ENCODE measurements at places on chromosomes 6 and 20. TPM values are rescaled to one million over a fixed set of nuclear protein-coding genes. Genes with fewer than 3 reads are reported as not detected.

The C6orf15 gene
- total RNA-seq = not detected

The MAPK13 gene
- total RNA-seq = 47.4 TPM

DNA sequence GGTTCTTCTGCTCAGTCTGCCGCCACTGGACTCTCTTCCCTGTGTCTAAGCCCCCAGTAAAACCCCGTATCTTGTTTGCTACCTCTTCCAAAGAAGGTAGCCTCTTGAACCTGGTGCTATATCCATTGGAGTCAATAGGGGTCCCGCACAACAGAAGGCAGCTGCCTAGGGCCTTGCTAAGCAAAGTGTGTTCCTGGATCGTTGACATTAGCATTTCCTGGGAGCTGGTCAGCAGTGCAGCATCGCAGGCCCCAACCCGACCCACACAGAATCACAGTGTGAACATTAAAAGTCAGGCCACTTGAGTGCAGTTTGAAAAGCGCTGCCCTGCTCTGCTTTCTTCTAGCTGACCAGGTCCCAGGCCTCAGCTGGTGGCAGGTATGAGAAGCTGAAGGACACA lies 2.9 kb downstream of the ADA start:
- no peaks in the 10 kb centered on the region for H3K27me3 ChIP-seq
- H3K36me3 ChIP-seq = no peaks in the 10 kb centered on the region
- H3K4me1 ChIP-seq = no peaks in the 10 kb centered on the region
- DNase-seq = no peak

GRCh38 chr6:77463308-77463860 lies at the start of gene HTR1B:
TSS of gene HTR1B (minus strand) at chr6:77463491. CDS start at chr6:77463403, 88 bp downstream.
- no peak within 1 kb of the TSS for H3K4me3 ChIP-seq
- H3K27ac ChIP-seq = no peak within 1 kb of the TSS
- H3K27me3 ChIP-seq = peaks cover 4% of the 10 kb centered on the region
- DNase-seq = no peak

- no peak for DNase-seq
- no peak overlapping the region for H3K4me3 ChIP-seq
- H3K27ac ChIP-seq = no peak overlapping the region
- no peaks in the 10 kb centered on the region for H3K27me3 ChIP-seq
- H3K4me1 ChIP-seq = peaks cover 11% of the 10 kb centered on the region
- H3K36me3 ChIP-seq = no peaks in the 10 kb centered on the region
Observed at GRCh38 chr6:6711031-6711785, 122.7 kb downstream of the LY86 start.

GRCh38 chr6:17291778-17292177 lies 10.6 kb downstream of the RBM24 start:
- H3K36me3 ChIP-seq = no peaks in the 10 kb centered on the region
- H3K4me1 ChIP-seq = peaks cover 11% of the 10 kb centered on the region
- no peak for DNase-seq
- H3K27ac ChIP-seq = no peak overlapping the region

- no peaks in the 10 kb centered on the region for H3K36me3 ChIP-seq
- H3K4me1 ChIP-seq = peaks cover 13% of the 10 kb centered on the region
- no peak for DNase-seq
- no peaks in the 10 kb centered on the region for H3K27me3 ChIP-seq
Observed at GRCh38 chr6:11718031-11718430, 60.6 kb downstream of the ADTRP start.

DNA sequence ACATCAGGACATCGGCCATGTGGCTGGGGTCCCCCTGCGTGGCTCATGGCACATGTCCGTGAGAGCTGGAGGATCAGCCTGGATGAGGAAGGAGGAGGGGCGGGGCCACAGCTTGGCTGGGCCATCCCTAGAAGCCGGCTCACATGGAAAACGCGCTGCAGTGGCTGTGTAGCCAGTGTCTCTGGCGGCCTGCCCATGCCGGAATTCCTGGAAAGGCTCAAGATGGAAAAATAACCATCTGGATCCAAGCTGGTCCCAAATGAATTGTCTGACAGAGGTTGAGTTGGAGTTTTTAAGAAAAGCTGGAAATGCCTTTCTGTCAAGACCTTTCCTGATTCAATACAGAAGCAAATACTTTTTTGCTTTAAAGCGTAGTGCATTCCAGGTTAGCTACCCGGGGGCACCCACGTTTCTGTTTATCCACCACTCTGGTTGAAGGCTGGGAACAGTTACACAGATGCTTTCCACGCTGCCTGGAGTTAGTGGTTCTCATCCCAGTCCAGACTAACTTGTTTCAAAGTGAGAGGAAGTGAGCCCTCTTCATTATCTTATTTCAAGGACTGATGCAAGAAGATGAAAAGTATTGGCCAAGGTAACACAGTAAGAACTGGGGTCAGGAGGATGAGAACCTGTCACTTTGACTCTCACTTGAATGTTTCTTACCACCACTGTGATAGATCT lies 99.0 kb downstream of the GMPR start:
- H3K4me3 ChIP-seq = no peak overlapping the region
- no peaks in the 10 kb centered on the region for H3K36me3 ChIP-seq
- no peak overlapping the region for H3K27ac ChIP-seq
- H3K27me3 ChIP-seq = no peaks in the 10 kb centered on the region

DNA sequence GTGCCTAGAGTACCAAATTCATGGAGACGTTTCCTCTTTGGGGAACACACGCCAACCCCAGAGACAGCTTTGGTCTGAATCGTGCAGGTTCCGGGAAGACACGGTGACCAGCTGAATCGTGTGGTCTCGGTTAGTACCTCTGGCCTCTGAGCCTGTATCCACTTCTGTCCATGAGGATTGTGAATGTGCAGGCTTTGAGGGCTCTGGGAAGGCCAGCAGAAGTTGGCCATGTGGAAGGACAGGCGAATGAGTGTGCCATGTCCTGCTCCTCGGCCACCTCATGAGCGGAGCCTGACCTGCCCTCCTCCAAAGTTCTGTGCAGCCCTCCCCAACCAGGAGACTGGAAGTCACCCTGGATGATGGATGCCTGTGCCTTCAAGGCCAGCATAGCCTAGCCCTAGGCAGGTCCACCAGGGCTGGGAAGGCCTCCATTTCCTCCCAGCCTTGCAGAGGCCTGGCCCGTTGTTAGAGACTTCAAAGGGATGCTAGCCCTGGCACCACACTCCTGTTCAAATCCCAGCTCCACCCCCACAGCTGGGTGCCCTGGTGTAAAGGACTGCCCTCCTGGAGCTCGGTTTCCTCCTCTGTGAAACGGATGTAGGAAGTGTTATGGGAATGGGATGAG lies 1.7 kb upstream of the TMEM74B start:
- no peak for DNase-seq
- no peak overlapping the region for H3K27ac ChIP-seq
- H3K4me1 ChIP-seq = peaks cover 13% of the 10 kb centered on the region
- no peaks in the 10 kb centered on the region for H3K36me3 ChIP-seq
- no peaks in the 10 kb centered on the region for H3K27me3 ChIP-seq
- no peak overlapping the region for H3K4me3 ChIP-seq

GRCh38 chr20:44314870-44315269 lies 3.9 kb upstream of the FITM2 start:
- DNase-seq = no peak
- H3K36me3 ChIP-seq = no peaks in the 10 kb centered on the region
- H3K27me3 ChIP-seq = no peaks in the 10 kb centered on the region
- H3K4me3 ChIP-seq = no peak overlapping the region
- H3K4me1 ChIP-seq = peaks cover 6% of the 10 kb centered on the region

DNA sequence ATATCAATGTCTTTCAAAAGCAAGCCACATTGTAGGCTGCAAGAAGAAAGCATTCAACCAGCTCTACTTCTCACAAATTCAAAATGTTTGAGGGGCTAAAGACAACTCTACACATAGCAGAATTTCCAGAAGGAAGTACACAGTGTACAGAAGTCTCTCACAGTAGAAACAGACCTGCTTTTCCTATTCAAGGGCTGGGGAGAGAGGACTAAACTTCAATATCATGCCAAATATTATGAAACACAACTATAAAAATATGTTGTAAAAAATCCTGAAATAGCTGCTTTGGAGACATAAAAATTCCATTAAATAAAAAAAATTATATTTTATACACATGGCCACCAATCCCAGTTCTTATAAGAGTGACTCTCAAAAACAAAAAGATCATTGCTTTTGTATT lies 70.8 kb upstream of the IPCEF1 start:
- no peaks in the 10 kb centered on the region for H3K4me1 ChIP-seq
- no peak overlapping the region for H3K4me3 ChIP-seq
- no peak overlapping the region for H3K27ac ChIP-seq
- H3K36me3 ChIP-seq = no peaks in the 10 kb centered on the region
- no peak for DNase-seq

- no peak overlapping the region for H3K27ac ChIP-seq
- H3K4me3 ChIP-seq = no peak overlapping the region
- no peak for DNase-seq
- H3K4me1 ChIP-seq = no peaks in the 10 kb centered on the region
- no peaks in the 10 kb centered on the region for H3K27me3 ChIP-seq
Observed at GRCh38 chr20:54680439-54680838, 205.0 kb downstream of the DOK5 start.

- no peak overlapping the region for H3K27ac ChIP-seq
- no peaks in the 10 kb centered on the region for H3K27me3 ChIP-seq
- DNase-seq = no peak
Observed at GRCh38 chr6:3566812-3567211, 110.0 kb upstream of the SLC22A23 start.

GRCh38 chr6:3665608-3666007 lies 85.9 kb downstream of the PXDC1 start:
- H3K27ac ChIP-seq = peak overlapping the region; percentile 79
- peak; percentile 21 for DNase-seq
- no peaks in the 10 kb centered on the region for H3K36me3 ChIP-seq
- no peak overlapping the region for H3K4me3 ChIP-seq

- no peaks in the 10 kb centered on the region for H3K4me1 ChIP-seq
- H3K4me3 ChIP-seq = no peak overlapping the region
- no peaks in the 10 kb centered on the region for H3K36me3 ChIP-seq
- H3K27ac ChIP-seq = no peak overlapping the region
- peak; percentile 8 for DNase-seq
Observed at GRCh38 chr20:39112178-39112743, 150.1 kb downstream of the DHX35 start.
